Activated CD4-positive, alpha-beta T cell treated with anti-CD3 and anti-CD28 coated beads for 24 hours (primary cell): ENCODE measurements at places on chromosomes 4 and X.

DNA sequence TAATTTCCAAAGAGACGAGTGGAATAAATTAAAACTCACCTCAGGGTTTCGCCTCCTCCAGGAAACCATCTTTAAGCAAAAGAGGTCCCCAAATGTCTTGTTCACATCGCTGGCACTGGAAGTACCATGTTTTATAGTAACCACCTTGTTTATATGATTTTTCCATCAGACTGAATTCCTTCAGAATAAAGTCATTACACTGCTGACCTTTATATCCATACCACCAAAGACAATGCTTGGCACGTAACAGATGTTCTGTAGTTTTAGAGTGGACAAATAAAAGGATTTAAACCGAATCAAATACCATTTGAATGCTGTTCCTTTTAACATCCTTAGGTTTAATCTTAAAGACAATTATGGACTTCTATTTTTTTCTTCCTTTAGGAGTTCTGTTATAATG is 4.7 kb downstream of the NUDT6 start:
- DNase-seq, result no peak

DNA sequence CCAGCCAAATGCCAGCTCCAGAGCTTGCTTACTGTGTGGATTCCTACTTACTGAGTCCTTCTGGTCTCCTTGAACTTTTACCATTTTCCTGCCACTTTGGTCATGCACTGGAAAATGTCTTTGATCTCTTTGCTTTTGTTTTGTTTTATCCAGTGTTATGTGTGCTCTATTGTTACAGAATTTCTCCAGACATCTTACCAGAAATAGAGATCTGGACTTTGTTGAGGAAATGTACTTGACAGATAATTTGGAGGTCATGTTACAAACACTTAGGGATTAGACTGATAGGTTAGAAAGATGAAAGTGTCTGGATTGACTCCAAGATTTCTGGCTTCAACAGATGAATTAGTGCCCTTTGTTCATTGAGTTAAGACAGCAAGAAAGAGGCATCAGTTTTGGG is 5.7 kb upstream of the ZNF330 start:
- DNase-seq, result no peak

DNA sequence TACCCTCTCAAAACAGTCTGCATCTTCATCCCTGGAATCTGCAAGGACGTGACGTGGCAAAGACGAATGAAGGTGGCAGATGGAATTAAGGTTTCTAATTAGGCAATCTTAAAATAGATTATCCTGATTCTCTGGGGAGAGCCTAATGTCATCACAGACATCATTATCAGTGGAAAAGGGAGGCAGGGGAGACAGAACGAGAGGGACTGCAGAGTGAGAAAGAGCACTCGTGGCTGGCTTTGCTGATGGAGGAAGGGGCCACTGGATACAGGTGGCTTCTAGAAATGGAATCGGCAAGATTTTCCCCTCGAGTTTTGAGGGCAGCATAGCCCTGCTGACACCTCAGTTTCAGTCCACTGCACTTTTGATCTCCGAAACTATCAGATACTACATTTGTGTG is 110.6 kb downstream of the ASMT start:
- DNase-seq, result no peak

DNA sequence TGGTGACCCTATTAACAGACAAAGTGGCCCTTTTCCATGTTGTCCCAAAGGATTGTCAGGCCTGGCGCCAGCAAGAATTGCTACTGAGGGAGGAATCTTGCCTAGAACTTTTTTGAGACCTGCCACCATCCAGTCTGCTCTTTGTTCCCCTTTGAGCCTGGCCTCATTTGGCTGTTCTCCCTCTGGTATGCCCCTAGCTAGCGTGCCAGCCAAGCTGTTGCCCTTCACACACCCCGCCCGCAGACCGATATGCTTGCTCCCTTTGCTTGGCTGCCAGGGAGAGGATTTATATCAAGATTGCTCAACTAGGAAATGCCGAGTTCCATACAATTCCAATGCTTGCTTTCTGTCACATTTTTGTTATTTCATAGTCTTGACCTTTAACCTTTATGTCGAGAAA is 24.4 kb downstream of the IGSF1 start:
- DNase-seq, result no peak

GRCh38 chr4:84651499-84651898 is 68.6 kb downstream of the CDS1 start:
- no peak for DNase-seq

DNA sequence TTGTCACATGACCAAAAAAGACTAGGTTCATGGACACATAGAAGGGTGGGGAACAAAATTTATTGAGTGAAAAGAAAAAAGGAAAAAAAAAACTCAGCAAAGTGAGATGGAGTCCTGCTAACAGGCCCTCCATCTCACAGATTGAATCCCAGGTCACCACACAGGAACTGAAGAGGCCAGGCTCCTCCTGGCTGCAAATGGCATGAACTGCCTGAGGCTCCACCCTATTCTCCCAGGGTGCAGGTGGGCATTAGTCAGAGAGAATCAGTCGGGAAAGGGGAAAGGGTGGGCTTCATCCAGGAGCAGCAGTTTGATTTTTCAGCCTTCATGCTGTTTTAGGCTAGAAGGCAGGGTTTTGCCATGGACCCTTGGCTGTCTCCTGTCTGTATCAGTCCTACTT is 128.5 kb upstream of the GRID2 start:
- no peak for DNase-seq

- DNase-seq, result no peak
These were observed 47.3 kb upstream of the PPARGC1A start for GRCh38 chr4:23937173-23937572.

DNA sequence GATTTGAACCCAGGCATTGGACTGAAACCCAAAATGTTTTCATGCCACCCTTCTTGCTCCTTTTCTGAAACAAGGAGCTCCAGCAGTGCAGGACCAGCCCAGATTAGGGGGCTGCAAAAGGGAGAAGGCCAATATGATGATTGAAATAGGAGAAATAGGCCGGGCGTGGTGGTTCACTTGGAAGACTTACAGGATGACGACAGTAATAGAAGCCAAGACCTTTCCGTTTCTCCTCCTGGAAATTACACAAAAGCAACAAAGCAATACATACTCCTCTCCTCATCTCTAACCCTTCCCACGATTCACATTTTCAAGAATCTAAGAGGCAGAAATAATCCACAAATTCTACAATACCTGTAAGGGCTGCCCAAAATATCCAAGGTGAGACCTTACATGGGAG is 90.8 kb downstream of the ANAPC4 start:
- no peak for DNase-seq

- DNase-seq, result no peak
These were observed 178.3 kb upstream of the FMR1 start for GRCh38 chrX:147733369-147733768.

- DNase-seq, result no peak
These were observed 197.4 kb downstream of the ENOX2 start for GRCh38 chrX:130705591-130705990.
